Esophagus squamous epithelium (tissue), 5 donors: ENCODE measurements at places on chromosomes 2 and 18.

GRCh38 chr2:100246163-100247145 is 75.8 kb downstream of the LONRF2 start:
- no peak for DNase-seq

DNA sequence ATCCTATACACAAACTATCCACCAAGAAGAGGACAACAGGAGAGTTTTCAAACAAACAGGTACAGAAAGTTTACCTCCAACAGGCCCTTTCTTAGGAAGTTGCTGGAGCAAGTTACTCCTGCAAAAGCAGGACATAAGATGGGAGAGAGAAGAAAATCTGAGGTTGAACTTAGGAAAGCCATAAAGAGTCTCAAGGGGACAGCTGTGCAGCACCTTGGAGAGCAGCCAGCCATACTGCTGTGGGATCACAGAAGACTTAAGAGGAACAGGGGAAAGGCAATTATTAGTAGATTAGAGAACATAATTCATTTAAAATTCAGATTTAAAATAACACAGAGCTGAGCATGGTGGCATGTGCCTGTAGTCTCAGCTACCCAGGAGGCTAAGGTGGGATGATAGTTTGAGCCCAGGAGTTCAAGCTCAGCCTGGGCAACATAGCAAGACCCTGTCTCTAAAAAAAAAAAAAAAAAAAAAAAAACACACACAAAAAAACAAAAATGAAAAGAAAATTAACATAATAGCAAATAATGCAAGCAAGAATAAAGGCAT is 148.1 kb upstream of the SIX3 start:
- no peak for DNase-seq

DNA sequence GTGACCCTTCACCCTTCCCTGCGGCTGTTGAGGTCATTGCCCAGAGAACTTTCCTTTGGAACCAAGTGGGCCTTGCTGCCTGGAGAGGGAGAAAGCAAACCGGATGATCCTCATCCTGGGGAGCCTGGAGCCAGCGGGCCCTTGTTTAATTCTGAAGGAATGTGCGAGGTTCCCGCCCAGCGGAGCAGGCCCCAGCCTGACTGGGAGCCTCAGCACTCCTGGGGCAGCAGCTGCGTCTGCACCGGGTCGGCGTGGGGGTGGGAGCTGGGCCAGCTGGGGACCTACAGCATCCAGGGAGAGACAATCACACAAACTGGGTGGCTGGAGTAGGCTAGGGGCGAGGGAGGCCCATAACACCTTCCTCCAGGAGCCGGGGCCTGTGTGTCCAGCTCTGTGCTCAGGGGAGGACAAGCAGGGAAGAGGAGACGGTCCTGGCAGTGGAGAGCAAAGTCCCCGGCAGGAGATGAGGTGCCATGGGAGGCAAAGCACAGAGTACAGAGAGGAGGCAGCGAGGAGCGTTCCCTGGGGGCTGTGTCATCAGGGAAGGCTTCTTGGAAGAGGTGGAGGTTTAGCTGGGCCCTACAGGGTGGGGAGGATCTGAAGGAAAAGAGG is 61.9 kb upstream of the HAAO start:
- DNase-seq: no peak

DNA sequence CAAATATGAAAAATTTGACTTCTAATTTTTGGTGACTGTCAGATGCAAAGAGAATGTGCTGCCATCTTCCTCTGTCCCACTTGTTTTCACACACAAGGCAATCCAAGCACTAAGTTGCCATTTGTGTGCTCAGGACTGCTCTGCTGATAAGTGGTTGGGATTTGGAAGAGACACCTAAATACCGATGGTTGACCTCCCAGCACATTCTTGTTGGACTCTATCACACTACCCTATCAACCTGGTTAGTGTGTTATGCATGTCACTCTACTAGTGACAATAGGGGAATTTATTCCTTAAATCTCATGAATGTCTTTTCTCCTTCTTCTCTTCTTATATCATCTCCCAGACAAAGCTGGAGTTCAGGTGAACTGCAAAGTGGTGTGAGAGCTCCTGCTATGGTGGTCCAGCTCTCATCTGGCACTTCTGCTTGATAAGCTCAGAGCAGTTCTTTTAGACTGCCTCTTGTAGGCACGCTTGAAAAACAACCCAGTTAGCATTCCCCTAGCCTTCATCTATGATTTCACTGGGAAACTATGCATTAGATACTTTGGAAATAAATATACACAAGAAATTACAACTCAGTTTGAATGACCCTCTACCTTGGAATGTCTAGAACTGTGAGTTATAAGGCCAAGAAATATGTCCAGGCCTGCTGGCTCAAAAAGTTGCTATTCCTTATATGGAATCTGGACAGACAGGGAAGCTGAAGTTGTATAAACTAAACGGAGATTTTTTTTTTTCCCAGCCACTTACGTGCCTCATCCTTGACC is 404.8 kb downstream of the MEIS1 start:
- DNase-seq: no peak

DNA sequence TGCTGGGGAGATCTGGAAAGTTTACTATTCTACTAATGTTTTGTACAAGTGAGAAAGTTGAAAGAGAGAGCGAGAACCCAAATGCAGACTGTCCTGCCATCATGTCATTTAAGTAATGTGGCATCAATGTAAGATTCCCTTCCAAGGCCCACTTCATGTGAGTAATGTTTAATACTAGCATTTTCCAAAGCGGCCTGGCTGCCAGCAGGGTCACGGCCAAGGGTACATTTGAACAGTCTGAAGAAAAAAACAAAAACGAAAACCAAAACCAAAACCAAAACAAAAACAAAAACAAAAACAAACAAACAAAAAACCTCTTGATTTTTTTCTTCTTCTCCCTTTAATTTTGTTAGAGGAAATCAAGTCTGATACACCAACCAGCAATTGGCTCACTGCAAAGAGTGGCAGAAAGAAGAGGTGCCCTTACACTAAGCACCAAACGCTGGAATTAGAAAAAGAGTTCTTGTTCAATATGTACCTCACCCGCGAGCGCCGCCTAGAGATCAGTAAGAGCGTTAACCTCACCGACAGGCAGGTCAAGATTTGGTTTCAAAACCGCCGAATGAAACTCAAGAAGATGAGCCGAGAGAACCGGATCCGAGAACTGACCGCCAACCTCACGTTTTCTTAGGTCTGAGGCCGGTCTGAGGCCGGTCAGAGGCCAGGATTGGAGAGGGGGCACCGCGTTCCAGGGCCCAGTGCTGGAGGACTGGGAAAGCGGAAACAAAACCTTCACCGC is 2.2 kb downstream of the HOXD10 start:
- no peak for DNase-seq

DNA sequence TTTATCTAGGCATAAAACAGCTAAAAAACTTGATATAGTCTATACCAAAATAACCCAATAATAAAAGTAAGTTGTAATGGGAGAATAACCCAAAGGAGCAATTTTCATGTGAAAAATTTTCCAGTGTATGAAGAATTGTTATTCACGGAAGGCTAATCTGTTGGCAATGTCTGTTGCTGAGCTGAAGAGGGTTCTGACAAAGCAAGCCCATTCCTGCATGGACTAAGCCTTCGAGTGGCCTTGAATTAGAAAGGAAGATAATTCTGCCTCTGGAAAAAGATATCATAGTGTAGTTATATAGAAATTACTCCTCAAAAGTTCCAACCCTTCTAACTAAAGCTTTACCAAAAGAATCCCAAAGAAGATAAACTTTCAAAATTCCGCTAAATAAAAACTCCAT is 101.5 kb downstream of the MAP2 start:
- no peak for DNase-seq

- no peak for DNase-seq
Observed at GRCh38 chr18:50720325-50720674, 99.5 kb downstream of the MRO start.

DNA sequence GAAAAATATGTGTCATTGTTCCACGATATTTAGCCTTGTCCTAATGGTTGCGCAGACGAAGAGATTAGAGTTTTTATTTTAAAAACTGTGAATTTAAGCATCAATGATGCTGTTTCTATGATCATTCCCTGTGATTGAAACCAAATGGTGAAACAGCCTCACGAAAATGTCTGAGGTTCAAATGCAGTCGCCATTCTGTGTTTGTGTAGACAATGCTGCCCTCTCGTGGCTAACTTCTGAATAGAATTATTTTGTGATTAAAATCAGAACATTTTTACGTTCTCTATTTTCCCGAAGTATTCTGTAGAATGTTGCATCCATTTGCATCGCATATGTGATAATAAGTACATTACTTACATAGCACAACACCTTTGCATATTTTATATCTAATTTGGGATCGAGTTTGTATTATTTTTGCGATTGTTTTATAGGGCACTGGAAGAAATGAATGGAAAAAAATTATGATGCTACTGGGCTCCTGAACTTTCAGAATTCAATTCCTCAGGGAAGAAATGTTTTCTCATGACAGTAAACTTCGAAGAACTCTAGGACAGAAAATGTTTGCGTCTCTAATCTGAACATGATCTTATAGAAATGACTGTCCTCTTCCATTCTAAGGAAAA is 54.8 kb upstream of the CREB1 start:
- DNase-seq: no peak

DNA sequence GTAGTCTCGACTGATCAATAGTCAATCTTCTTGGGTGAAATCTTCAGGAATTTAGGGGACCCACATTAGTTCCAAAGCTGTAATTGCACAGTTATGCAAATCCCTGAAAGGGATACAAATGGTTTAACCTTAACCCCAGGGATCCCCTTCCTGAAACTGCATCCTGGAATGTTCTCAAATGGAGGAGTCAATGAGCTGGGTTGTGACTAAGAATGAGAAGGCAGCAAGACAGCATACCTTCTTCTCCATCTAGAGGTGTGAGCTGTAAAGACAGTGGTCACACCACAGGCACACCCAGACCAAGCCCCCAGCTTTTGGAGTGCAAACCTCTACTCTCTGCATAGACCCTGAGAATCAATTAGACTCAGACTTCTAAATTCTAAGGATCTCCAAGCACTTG is 164.7 kb upstream of the MEIS1 start:
- DNase-seq: no peak

DNA sequence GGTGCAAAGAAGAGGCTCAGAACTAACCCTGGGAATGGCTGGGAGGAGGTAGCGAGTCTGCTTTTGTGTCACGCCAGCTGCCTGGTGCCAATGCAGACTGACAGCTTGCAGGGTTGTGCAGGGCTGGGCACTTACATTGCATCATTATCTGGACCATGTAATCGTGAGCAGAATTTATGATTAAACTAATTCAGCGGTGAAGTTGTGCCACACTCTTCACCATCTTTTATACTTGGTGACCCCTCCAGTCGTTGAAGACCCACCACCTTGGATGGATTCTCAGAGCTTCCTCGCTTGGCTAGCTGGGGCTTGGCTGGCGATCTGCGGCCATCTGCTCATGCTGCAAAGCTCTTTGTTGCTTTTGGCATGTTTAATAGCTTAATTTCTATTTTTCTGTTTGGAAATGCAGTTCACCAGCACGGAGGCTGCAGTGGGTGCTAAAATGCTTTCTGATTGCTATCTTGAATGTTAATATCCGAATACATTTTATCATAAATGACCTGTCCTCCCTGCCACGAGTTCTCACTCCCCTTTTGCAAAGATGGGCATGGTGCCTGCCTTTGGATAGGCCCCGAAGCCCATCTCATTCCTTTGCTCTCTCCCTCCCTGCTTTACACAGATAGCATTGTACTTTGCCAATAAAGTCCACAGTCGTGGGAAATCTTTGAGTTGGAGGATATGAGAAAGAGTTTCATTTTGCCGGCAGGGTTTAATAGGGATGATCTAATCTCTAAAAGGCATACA is 188.2 kb downstream of the PRKCE start:
- no peak for DNase-seq
